ENCODE measurements at places on chromosomes 6 and 20.
A peak's percentile ranks its signal among the peaks of the same experiment; 100 is the strongest.

DNA sequence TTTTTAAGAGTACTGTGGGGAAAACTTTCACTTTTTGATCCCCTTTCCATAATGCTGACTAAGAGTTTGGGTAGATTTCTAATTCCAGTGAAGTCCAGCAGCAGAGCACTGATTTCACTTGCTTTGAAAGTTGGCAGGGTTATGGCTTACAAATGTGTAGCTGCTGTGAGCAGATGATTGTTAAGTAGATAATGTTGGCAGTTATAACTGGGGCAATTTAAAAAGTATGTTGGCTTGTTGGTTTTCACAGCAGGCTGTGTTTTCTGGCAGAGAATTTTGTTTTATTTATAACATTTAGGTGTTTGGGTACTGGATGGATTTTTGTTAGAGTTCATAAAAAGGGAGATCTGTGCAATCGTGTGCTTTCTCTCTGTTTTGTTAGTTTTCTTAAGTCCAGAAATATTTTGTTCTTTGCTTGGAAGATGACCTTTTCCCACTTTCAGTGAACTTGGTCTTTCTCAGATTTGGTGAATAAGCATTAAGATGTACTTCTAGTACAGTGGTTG is 31.4 kb downstream of the AFDN start:
- no peak for DNase-seq

- no peak for DNase-seq
Observed at GRCh38 chr6:28425944-28426541, 17.2 kb downstream of the ZSCAN23 start.

GRCh38 chr6:101818051-101818450 is 424.5 kb downstream of the GRIK2 start:
- DNase-seq = no peak

DNA sequence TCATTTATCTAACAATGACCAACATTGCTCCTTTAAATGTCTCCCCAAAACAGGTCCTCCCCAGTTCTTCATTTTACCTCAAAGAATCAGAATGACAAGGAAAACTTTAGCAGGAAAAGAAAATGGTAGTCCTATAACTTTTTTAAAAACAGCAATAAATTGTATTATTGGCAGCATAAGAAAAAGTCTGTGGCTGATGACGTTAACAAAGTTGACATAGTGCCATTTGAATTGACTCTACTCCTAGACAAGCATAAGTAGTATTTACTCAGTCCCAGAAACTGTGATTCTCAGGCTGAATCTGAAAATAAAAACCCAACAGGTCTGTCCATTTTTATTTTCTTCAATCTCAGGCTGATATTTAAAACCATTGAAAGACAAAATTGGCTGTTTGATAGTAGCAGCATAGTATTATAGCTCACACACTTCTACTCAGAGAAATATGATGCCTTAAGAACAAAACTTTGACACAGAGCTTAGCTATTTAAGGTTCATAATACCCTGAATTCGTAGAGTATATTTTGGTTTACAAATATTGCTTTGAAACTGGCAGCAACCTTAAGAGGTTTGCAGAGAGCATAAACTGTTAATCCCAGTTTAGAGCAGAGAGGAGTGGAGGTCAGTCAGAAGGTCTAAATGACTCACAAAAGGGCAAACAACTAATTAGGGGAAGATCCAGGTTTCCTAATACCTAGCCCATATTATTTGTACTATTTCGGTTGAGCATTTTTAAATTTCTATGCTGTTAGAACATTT is 35.0 kb upstream of the TENT5A start:
- DNase-seq = no peak

GRCh38 chr6:3458706-3459421 is 2.0 kb upstream of the SLC22A23 start:
- DNase-seq = no peak

DNA sequence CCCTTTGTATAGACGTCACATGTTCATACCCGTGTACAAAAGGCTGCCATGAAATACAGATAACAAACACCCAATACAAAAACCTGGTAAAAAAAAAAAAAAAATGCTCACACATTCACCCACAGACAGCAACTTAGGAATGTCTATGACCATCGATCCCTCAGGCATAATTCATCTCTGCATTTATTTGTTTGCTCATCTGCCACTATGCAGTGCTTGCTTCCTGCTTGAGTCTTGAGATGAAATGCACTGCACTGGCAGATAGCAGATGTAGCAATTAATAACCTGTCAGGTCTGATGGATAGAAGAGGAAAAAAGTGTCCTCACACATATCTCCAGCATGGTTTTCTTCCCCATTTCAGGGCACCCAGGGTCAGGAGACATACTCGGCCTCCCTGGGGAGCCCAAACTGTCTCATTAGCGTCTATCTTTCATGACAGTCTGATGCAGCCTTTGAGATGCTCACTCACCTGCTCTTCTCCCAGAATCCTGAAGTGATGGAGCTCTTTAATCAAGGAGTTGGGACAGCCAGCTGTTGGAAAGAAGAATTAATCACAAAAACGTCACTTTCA is 295.1 kb upstream of the AGPAT4 start:
- DNase-seq = no peak

GRCh38 chr6:4274382-4275082 is 139.2 kb upstream of the ECI2 start:
- no peak for DNase-seq

DNA sequence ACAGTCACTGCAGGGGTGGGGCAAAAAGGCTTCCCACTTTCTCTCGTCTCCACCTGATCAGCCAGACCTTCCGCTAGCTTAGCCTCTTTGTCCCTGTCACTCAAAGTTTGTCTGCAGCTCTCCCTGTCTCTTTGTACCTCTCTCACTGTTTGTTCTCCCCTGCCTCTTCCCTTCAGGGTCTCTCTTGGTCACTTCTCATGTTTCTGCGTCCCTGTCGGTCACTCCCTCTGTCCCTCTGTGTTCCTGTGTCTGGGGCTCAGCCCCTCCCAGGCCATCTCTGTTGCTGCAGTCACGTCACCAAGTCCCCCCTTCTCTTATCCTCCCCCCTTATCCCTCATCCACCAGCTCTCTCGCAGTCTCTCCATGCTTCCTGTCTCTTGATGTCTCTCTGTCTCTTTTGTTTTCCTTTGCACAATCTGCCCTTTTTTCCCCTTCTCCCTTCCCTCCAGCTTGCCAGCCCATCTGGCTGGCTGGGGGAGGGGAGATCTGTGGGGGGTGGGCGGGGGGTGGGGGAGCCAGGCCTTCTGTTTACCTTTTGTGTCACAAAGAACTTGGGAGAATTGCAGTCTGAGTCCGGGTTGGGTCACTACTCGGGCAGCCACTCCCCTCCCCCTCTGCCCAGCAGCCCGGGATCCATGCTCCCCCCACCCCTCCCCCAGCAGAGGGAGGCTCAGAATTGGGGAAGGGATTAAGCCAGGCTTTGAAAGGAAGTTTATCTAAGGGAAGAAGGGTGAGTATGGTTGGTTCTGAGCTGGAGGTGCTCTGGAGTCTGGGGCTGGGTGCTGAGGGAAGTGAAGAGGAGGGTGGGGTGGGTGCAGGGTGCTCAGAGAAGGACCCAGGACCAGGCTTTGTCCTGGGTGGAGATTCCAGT is 32.3 kb downstream of the FOXP4 start:
- no peak for DNase-seq

- DNase-seq = no peak
Observed at GRCh38 chr6:40112350-40112749, 178.1 kb upstream of the MOCS1 start.

DNA sequence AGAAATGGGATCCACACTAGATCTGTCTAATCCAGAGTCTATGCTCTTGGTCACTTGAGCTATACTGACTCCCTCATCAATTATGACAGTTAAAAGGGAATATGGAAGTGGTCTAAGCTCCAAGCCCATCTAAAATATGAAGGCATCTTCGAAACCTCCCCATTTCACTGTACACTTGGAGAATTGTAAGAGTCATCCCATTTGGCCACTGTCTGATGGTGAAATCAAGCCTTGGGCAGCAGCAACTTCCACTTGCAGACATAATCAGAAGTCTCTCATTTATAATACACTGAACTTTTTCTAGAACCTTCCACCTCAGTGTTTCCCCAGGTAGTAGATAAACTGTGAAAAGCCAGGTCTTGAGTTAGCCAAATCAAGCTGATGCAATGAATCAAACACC is 26.3 kb upstream of the UBR2 start:
- DNase-seq = no peak

DNA sequence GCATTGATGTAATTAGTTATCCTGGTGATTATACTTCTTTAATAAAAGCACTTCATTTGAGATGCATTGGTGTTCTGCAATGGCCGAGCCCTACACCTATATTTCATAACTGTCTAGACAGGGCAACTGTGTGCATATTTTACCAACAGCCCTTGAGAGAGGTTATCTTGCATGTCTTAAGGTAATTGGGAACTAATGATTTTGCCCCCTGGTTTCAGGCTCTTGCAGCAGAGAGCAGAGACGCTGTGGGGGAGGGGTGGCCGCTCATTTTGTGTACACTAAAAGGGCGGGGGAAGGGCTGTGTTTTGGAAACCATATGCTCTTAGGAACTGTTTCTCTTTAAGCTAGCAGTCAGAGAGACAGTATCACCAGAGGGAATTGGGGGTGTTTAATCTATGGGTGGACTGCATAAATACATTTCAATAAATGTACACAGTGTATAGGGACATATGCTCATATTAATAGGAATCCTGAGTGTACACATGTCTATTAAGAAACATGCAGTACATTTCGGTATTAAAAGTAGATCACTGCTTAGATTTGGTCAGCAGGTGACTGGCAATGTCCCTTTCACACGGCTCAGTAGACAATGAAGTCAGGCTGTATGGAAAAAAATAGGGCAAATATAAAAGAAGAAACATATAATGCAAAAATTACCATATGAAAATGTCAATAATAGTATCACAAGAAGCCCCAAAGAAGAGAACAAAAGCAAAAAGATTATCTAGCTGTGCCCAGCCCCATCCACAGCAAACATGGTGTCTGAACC is 402.9 kb upstream of the CITED2 start:
- DNase-seq = no peak

GRCh38 chr6:30768634-30769087 is 24.3 kb upstream of the IER3 start:
- no peak for DNase-seq

DNA sequence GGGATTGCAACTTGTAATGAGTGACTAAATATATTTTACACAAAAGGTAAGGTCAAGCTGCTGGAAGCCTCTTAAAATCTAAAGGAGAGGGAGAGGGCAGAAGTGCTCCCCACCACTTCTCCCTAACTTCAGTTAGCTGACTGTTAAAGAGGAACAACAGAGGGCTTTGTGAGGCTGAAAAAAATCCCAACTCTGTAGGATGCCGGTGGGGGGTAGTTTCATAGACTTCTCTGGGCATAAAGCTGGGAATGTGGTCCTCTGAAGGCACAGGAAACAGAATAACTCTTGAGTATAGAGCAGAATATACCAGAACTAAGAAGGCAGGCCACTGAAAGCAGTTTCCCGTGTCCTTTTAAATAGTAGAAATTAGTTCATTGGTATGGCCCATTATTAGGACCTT is 71.6 kb downstream of the KIF6 start:
- DNase-seq = no peak

GRCh38 chr6:78768271-78768670 is 99.1 kb upstream of the IRAK1BP1 start:
- no peak for DNase-seq

GRCh38 chr6:12483712-12484111 is 193.6 kb downstream of the EDN1 start:
- DNase-seq = no peak

DNA sequence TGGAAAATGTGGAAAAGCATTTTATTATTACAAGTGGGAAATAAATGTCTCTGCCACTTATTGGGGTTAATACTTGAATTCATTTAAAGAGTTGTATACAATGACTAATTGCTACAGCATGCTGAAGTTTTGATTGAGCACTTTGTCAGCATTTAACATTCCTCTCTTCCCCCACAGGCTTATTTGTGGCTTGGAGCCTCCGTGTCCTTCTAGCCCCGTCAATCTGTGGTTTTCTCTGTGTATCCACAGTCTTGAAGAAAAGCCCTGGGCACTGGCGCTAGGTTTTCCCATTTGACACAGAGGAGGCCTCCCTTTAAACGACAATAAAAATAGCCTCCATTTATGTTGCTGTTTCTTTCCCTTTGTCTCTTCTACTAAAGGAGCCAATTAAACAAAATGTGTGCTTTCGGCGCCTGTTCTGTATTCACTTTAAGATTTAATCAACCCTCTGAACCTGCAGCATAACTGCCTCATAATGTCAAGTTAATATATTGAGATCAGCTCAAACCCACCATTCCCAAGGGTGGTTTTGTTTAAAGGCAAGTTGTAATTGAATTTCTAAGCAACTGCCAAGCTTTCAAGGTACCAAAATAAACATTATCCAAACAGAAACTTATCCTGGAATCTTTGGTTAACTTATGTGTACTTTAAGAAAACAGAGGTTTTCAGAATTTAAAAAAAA is 326.6 kb upstream of the RNF24 start:
- DNase-seq = no peak

DNA sequence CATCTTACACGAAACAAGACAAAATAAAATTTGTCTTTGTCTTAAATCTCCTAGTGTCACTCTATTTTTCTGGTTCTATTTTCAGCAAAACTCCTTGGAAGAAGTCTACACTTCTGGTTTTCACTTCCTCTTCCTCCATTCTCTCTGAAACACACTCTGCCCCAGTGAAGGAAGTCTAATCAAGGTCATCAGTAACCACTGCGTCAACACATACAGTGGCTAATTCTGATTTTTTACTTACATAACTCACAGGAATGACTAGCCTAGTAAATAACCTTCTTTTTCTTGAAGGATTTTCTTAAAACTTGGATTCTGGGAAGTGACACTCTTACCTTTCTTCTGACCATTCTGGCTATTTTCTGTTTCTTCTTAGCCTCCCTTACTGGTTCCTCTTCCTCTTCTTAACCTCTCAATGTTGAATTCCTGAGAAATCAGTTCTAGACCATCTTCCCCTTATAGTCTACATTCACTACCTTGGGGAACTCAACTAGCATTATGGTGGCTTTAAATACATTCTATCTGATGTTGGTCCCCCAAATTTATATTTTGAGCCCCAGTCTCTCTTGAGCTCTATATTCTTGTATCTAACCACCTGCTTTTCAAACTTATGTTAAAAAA is 37.5 kb downstream of the AIG1 start:
- DNase-seq = no peak

DNA sequence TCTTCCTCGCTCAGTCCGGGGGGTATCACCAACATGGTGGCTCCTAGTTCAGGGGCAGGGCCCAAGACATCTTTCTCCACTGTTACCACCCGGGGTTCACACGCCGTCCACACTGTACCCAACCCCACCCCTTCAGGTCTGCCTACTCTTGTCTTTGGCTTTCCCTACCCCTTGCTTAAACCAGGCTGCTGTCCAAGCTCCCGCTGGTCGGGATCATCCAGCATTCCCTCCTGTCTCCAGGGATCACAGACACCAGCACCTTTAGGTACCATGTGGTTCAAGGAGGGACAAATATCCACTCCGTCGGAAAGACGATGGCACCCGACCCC is 395 bp downstream of the NELFE start:
- DNase-seq = no peak

GRCh38 chr6:16669227-16669626 is 92.0 kb downstream of the ATXN1 start:
- DNase-seq = peak; percentile 48

All from activated CD8-positive, alpha-beta memory T cell treated with anti-CD3 and anti-CD28 coated beads for 4 hours (primary cell).